ENCODE measurements at places on chromosomes 6 and 20.

DNA sequence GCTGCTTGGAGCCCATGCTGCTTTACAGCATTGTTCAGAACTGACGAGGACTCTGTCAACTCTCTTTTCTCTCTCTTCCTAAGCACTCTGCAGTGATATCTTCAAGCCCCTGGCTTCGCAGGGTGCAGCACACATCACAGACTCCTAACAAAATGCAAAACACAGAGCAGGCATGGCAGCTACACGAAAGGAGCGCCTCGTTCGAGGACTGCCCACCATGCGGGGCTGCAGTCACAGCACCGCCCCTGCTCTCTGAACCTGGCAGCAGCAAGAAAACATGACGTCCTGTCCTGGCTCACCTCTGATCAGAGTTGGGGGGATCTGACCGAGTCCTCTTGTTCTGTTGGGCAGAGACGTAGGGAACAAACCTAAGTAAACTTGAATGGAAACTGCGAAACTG, 281.7 kb downstream of the CDH26 start:
- no peak for DNase-seq

DNA sequence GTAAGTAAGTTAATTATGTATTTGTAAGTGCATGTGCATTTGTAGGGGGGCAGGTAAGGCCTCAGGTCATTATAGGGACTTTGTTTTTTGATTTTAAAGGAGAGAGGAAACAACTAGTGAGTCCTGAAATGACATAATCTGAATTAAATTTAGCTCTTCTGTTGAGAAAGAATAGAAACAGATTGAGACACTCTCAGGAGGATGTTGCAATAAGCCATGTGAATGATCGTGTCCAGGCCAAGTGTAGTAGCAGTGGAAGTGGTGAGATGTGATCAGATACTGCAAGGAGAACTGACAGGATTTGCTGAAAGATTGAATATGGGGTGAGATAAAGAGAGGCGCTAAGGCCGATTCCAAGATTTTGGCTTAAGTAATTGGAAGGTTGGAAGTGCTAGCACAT, 2.6 kb upstream of the CENPW start:
- no peak for DNase-seq

- DNase-seq: no peak
Observed at GRCh38 chr20:21325296-21325695, 22.2 kb downstream of the XRN2 start.

DNA sequence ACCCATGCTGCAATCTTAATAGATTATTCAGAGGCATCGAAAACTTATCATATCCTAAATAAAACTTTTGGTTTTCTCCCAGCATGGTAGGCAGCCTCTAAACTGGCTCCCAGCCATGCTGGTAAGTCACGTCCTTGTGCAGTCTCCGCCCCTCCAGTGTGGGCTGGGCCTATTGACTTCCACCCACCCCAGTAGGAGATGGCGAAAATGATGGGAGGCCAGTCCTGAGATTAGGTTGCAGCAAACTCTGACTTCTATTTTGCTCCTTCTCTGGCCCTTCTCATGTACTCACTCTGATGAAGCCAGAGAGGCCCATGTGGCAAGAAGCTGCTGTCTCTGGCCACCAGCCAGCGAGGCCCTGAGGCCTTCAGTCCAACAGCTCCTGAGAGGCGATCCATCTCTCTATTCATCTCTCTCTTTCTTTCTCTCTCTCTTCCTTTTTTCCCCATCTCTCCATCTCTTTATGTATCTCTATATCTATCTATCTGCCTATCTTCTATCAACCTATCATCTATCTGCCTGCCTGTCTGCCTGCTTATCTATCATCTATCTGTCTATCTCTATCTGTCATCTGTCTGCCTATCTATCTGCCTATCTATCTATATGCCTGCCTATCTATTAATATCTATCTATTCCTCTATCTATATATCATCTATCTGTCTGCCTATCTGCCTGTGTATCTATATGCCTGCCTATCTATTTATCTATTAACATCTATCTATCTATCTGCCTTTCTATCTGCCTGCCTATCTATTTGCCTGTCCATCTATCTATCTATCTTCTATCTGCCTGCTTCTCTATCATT, 52.7 kb upstream of the STX16 start:
- no peak for DNase-seq

- no peak for DNase-seq
Observed at GRCh38 chr6:43016176-43016942, 2.3 kb downstream of the KLHDC3 start.

DNA sequence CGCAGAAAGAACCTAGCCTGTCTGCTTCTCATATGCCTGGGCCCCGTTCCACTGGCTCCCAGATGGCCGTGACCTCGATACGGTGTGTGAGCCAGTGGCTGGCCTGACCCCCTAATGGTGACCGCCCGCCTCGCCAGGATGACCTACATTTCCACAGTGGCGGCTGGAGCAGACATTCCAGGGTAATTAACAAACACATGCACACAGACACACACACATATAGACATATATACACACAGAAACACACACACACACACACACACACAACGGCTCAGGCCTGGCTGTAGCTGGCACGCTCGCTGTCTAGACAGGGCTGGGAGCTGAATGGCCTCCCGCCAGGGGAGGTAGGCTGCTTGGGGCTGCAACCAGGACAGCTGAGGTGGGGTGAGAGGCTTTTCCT, 227.1 kb downstream of the ANKRD60 start:
- DNase-seq: no peak

DNA sequence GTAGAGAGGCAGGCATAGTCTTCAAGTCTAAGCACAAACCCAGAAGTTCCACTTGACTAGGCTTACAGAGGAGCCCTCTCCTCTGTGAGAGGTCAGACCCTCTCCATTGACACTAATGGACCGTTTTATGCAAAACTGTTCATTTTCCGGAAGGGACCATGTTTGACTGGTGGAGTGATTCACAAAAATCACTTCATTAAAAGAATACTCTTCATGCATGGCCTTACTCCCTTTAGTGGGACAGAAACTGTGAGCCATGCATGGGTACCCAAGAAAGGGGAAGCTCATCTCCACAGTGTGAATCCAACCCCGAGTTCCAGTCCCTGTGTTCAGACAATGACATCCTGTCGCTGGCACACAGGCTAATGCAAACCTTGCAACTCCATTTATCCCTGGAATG, 63.2 kb downstream of the OLIG3 start:
- no peak for DNase-seq

GRCh38 chr20:57973886-57974285, 254.6 kb downstream of the ANKRD60 start:
- DNase-seq: no peak

DNA sequence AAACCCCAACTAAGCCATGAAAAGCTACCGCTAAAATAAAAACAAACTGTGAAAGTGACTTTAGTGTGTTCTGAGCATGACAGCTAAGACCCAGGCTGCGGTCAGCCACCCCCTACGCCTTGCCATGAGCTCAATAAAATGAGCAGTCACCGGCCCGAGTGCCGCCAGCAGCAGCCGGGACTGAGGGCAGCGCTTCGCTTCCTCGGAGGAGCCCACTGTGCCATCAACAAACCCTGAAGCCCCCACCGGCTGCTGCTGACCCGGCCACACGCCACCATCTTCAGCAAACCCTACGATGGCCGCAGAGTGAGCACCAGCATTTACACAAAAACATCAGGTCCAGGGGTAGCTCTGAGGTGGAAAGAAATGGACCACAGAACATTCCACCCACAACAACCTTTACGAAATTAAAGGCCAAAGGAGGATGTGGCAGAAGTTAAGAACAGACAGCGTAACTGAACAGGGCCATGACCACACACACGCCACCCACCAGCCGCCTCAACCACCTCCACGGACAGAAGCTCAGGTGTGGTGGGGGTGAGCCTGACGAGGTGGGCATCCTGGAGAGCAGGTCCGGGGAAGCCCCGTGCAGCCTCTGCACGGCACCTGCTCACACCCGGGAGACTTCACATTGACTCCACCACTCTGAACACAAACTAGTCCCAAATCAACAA, 67.0 kb downstream of the THBS2 start:
- no peak for DNase-seq

- no peak for DNase-seq
Observed at GRCh38 chr6:133894795-133895358, 6.0 kb downstream of the TCF21 start.

DNA sequence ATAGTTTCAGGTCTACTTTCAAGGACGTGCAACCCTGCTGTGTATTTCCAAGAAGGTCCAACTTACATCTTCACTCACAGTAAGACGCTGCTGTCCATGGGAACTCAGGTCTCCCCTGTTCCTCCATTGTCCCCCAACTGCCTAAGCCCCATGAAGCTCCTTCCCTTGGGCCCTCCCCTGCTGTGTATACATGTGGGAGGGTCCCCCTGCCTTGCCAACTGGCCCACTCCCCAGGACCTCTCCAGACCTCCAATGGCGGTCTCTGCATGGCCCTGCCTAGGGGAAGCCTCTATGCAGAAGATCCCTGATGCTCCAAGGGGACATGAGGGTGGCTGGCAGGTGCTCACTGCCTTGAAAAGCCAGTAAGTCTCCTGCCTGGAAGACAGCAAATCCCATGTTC, 186.7 kb upstream of the CST7 start:
- DNase-seq: no peak

DNA sequence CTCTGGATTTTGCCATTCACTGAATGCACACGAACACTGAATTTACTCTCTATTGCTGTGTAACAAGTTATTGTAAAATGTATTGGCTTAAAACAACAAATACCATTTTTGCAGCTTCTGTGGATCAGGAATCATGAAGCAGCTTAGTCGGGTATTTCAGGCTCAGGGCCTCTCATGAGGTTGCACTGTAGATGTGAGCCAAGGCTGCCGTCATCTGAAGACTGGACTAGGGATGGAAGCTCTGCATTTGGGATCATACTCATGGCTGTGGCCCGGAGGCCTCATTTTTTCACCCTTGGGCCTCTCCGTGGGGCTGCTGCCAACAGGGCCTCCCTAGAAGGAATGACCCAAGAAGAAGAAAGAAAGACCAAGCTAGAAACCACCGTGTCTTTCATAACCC, 492.4 kb upstream of the CDH4 start:
- no peak for DNase-seq

DNA sequence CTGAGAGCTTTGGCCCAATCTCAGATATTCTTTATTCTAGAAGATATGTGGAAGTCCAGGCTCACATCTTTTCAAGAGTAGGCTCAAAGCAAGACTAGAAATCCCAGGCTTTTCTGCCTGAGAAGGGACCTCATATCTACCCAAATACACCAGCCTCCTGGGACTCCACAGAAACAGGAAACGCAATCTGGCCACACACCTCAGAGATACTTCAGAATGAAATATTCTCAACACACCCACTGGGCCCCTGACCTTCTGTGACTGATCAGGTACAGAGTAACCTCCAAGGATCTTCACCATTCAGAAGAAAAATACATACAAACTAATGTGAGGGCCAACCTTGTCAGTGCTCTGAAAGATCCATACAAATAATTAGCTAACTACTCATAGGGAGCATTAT, 183.2 kb downstream of the HIVEP2 start:
- no peak for DNase-seq

- no peak for DNase-seq
Observed at GRCh38 chr20:8805737-8806442, 263.0 kb upstream of the PLCB4 start.

GRCh38 chr6:125792680-125793079, 1.9 kb downstream of the NCOA7 start:
- DNase-seq: no peak

- no peak for DNase-seq
Observed at GRCh38 chr6:113120582-113121285, 736.4 kb upstream of the MARCKS start.

- DNase-seq: no peak
Observed at GRCh38 chr6:30813631-30814145, 69.3 kb upstream of the IER3 start.

GRCh38 chr6:135267085-135267484, 86.0 kb downstream of the MYB start:
- no peak for DNase-seq

- DNase-seq: no peak
Observed at GRCh38 chr6:24207413-24207812, 81.4 kb downstream of the NRSN1 start.

- no peak for DNase-seq
Observed at GRCh38 chr6:53279293-53279692, 69.5 kb downstream of the ELOVL5 start.

- DNase-seq: no peak
Observed at GRCh38 chr6:30167101-30167500, 3.8 kb downstream of the TRIM15 start.

GRCh38 chr6:42929821-42930360, 611 bp downstream of the CNPY3 start:
- peak; percentile 96 for DNase-seq

GRCh38 chr6:170292407-170293158, 1.7 kb upstream of the DLL1 start:
- no peak for DNase-seq

GRCh38 chr6:47743744-47744143, 38.1 kb upstream of the OPN5 start:
- DNase-seq: no peak

GRCh38 chr6:113925378-113925777, 45.6 kb downstream of the HDAC2 start:
- DNase-seq: no peak

DNA sequence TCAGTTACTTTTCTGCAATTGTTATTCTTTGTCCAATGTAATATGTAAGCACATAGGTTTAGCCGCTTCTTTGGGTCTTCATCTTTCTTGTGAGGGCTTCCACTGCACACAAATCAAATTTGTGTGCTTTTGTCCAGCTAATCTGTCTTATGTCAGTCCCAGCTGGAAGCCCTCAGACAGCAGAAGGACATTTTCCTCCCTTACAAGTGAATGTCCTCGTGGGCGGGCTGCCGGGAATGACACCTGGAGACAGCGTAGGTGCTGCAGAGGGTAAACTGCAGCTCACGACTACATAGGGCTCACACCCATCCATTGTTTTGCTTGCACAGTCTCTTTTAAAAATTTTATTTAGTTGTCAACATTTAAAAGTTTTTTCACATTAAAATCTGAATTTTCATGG, 24.6 kb upstream of the PPP1R14C start:
- no peak for DNase-seq

DNA sequence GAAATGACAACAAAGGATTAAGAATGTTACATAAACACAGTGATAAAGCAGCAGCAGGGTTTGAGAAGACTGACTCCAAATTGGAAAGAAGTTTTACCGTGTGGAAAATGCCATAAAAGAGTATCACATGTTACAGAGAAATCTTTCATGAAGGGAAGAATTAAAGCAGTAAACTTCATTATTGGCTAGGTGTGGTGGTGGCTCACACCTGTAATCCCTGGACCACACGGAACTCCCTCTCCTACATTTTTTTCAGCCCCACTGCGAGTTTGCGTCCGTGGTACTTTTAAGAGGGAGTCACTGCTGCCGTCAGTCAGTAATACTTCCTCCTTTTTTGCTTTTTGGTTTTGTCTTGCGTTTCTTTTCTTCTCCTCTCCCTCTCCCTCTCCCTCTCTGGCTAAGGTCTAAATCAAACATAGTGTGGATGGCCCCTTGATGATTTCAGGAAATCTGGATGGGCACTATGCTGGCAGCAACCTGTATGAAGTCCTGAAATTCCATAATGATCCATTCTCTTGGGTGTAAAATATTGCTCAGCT, 112.3 kb downstream of the MAN1A1 start:
- no peak for DNase-seq

Measured in GM12864 (cell line).